ENCODE measurements at places on chromosomes 1 and 21.

DNA sequence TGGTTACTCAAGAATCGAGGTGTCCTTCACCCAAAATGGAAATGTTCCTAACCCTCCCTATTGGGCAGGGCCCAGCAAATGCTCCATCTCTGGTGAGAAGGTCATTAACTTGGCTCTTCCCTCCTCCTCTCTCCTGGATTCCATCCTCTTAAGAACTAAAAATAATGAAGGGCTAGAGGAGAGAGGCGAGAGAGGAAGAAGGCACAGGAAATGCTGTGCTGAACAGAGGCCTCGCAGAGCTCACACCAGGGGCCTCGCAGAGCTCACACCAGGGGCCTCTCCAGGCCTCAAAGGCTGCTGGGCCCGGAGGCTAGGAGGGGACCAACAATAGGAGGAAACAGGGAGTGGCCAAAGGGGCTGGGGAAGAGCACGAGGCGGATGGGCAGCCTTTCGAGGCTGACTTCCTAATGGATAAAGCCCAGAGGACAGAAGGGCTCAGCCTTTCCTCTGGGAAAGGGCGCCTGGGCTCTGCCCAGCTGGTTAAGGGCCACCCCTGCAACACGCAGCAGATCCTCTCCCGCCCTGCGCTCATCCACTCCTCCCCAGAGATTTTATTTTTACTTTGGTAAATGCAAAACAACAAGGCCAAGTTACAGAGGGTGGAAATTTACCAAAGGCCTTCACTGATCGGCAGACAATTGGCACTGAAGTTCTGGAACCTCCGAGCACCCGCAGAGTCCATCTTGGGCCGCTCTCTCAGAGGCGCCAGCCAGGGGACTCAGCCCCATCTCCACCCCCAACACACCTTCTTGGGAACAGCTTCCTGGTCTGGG, 78.5 kb downstream of the ITPKB start:
- no peak for DNase-seq

GRCh38 chr1:39833621-39834385, 45.1 kb upstream of the BMP8B start:
- DNase-seq, result no peak

GRCh38 chr1:93735722-93736121, 54.1 kb upstream of the BCAR3 start:
- DNase-seq, result no peak

- no peak for DNase-seq
These were observed 2.2 kb downstream of the FAM89A start for GRCh38 chr1:231037585-231038517.

DNA sequence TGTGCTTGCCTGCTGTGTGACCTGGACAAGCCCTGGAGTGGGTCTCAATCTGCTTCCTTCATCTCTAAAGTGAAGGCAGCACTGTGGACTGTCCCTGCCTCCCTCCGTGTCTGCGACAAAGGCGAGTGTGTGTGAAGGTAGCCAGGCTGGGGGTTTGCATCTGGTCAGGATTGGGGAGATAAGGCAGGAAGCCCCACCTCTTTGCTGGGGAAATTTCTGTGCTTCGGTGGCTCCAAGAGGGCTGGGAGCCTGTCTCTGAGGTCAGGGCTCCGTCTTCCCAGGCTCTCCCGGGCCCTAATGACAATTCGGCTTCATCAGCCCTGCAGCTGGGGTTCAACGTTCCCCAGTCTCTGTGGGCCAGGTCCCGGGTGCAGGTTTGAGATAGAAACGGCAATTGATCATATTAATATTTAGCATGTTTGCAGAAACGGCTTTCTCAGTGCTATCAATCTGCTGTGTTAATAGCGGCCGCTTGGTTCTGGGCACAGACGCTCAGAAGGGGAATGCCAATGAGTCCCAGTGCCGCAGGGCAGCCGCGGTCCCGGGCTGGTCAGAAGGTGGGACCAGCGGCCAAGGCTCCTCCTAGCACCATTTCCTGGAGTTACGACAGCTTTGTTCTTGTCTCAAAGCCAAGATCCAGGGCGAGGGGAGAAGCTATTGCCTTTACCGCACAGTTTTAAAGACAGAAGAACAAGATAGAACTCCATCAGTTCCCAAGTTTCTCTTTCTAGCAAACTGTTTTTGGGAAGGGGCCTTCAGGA, 105.7 kb downstream of the PRDM16 start:
- DNase-seq, result no peak

DNA sequence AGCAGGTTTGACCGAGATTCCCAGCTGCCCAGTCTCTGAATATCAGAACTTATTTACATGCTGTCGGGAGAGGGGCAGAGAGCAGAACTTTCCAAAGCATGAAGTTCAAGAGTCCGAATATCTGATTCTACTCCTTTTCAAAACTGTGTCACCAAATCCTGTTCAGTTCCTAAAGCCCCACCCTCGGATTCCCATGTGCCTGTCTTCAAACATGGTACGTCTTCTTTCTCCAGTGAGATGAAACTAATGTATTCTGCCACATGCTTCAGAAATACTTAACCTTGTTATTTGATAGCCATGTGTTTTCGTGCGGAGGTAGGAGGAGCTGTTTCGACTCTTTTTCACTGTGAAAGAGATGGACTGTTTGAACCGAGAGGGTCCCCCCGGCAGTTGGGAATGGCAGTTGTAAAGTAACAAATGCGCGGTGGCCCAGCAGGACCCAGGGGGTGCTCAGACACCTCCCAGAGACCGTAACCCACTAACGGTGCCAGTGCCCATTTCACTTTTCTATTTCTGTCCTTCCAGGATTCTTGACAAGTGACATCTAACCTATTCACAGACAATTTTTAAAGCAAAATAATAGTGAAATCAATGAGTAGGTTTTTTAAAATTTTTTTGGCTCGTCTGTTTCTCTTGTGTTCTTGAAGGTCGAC, 67.2 kb downstream of the ZBTB18 start:
- no peak for DNase-seq

- no peak for DNase-seq
These were observed at the start of gene TEKT2 for GRCh38 chr1:36083635-36084496. Gene TEKT2, plus strand, starts transcription at chr1:36084094. Its CDS starts 828 bp downstream, at chr1:36084922.
